Ammon's horn (tissue), 1 donor: ENCODE measurements at places on chromosomes 3 and 15.

- DNase-seq = no peak
These were observed 42.5 kb downstream of the CHCHD4 start for GRCh38 chr3:14082108-14082657.

- DNase-seq = peak; percentile 63
These were observed 42.8 kb upstream of the RAF1 start for GRCh38 chr3:12706504-12707253.

DNA sequence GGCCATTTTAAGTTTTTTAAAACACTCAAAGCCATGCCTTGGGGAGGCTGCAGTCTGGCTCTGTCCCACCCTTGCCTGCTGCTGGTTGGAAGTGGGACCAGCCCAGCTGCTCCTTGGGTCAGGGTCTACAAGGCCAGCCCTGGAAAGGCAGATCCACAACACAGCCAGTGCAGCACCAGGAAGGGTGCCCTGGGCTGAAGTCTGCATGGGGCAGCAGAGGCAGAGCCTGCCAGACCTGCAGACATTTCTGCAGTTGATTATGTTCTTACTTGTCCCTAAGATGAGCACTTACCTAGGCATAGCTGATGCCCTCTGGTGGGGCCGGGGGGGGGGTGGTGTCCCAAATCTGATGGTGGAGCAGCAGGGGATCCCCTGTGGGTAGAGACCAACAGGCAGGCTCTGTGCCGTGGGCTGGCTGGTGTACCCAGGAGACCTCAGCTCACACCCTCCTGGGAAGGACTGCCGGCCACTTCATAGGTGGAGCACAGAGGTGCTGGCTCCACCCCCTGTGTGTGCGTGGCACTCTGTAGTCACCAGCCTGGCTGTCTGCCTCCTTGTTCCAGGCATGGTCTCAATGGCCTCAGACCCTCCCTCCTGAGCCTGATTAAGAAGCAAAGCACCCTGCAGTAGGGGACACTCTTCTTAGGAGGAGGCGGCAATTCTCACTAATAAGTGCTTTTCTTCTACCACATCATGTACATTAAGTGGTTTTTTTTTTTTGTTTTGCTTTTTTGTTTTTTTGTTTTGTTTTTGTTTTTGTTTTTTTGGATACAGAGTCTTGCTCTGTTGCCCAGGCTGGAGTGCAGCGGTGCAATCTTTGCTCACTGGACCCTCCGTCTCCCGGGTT, 97.4 kb upstream of the KLF13 start:
- no peak for DNase-seq

DNA sequence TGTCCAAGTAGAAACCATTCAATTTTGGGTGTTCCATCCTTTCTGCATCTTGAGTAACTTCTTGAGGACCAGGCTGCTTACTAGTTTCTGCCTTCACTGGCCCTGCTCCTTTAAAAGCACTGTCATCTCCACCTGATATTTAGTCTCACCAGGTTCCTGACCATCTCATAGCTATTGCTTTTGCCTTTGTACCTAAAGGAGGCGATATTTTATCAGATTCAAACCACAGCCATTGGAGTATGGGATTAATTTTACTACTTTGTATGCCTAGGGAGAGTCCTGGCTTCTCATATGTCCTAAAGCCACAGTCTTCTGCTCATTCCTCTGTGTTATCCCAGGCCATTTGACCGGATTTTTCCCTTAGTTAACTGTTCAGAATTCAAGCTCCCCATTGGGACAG, 51.8 kb upstream of the RFX7 start:
- DNase-seq = no peak

GRCh38 chr15:67187351-67187854, 67.1 kb downstream of the AAGAB start:
- DNase-seq = no peak

DNA sequence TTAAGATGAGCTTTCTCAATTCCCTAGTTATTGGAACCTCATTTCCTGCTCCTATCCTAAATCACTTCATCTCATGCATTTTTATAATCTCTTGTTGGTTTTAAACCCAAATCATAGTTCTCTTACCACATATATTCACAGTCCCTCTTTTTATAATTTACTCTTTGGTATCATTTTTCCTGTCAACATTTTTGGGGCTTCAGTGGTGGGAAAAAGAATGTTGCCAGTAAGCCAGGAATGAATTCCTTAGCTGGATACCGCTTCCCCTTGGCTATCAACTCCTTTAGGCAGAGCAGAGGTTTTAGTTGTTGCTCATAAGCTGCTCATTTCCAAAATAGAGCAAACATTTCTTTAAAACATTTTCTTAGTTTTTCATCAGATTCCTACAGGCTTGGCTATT, 112.3 kb downstream of the GALK2 start:
- no peak for DNase-seq

DNA sequence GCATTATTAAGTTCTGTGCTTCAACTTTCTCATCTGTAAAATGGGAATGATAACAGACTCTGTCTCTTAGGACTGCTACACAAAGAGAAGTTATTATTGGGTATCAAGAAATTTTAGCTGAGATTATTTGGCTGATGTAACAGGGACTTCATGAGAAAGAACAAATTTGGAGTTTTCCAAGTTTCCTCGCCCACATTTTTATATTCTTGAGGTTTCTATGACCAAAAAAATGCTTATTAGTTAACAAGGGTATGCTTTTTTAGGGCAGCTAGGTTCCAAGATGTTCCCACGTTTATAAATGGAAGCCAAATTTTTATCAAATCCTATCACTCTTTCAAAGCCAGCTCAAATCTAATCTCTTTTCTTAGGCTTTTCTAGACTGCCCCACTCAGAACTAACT, 50.6 kb upstream of the C3orf80 start:
- no peak for DNase-seq

GRCh38 chr3:25426408-25426807, 1.7 kb upstream of the RARB start:
- DNase-seq = no peak

- peak; percentile 44 for DNase-seq
These were observed 138.0 kb downstream of the SRGAP3 start for GRCh38 chr3:9111417-9111816.

DNA sequence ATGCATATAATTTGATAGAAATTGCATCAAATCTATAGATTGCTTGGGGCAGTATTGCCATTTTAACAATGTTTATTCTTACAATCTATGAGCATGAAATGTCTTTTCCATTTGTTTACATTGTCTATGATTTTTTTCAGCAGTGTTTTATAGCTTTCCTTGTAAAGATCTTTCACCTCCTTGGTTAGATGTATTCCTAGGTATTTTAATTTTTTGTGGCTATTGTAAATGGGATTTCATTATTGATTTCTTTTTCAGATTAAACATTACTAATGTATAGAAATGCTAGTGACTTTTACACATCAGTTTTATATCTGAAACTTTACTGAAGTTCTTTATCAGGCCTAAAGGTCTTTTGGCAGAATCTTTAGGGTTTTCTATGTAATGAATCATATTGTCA, 237.6 kb upstream of the STAC start:
- no peak for DNase-seq

DNA sequence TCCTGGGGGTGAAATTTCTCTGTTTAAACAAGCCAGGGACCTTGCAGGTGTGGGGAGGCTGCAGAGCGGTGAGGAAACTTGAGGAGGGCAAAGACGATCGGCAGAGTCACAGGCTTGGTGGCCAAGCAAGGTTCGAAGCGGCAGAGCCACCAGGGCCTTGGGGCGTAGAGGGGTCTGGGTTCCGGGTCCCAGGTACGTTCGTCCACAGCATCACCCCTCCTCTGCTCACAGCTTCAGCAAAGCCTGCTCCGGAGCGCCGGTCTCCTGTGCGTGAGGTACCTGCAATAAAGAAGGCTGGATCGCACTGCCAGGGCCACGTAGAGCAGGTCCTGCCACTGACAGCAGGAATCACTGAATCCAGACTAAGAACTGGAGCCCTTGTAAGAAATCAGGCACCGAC, 66.8 kb upstream of the PCSK6 start:
- no peak for DNase-seq

DNA sequence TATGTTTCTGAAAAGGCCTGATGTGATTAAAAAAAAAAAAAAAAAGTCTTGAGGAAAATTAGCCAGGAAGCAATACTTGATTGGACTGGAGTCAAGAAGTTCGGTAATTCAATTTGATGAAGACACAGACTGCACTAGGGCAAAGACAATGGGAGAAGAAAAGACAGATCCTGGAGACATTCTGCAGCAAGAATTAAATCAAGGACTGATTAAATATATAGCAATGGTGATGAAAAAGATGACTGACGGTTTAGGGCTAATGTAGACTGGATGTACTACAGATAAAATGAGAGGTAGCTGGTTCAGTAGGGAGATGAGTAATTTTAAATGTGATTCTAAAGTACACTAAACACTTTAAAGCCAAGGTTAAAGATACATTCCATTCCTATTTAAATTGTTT, 13.8 kb downstream of the MRPL47 start:
- DNase-seq = no peak

DNA sequence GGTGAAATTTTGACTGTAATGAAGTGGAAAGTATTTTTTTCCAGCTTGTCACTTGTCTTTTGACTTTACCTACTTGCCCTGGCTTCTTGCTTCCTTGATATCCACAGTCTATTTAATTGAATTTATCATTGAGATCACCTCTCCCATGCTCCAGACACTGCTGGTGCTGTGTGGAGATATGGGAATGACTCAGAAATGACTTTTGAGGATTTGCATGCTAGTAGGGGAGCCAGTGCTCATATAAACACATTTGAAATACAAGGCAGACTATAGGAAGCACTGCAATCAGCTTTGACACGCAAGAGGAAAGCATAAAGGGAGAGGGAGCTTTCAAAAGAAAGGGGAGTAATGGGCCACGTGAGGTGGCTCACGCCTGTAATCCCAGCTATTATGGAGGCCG, 7.3 kb upstream of the TRPM1 start:
- DNase-seq = no peak

- DNase-seq = peak; percentile 74
These were observed 23.5 kb downstream of the DNAH1 start for GRCh38 chr3:52339612-52340011.

GRCh38 chr15:67803996-67804843, 21.1 kb upstream of the SKOR1 start:
- DNase-seq = peak; percentile 19

DNA sequence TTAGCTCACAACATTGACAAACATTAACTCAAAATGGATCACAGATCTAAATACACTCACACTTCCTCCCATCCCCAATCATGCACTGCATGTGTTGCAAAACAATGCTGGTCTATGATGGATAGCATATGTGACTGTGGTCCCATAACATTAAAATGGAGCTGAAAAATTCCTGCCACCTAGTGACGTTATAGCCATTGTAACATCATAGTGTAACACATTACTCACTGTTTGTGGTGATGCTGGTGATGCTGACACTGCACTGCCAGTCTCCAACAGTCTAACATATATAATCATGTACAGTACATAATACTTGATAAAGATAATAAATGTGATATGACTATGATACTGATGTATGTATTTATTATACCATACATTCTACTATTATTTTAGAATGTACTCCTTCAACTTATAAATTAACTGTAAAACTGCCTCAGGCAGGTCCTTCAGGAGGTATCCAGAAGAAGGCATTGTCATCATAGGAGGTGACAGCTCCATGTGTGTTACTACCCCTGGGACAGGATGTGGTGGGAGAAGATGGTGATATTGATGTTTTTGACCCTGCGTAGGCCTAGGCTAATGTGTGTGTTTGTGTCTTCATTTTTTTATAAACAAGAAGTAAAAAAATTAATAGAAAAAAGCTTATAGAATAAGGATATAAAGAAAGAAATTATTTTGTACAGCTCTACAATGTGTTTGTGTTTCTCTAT, 41.3 kb downstream of the TXNRD3 start:
- DNase-seq = no peak

DNA sequence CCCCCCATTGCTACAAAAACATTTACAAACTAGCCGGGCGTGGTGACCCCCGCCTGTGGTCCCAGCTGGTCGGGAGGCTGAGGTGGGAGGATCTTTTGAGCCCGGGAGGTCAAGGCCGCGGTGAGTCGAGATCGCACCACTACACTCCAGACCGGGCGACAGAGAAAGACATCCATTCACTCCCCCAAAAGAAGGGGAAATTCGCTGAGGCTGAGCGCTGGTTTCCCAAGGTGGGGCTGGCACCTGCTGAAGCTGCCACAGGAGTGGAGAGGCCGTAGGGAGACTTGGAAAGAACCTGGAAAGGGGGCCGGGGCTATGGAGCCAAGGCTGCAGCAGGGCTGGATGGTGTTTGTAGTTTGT, 732 bp upstream of the CRTC3 start:
- DNase-seq = no peak

DNA sequence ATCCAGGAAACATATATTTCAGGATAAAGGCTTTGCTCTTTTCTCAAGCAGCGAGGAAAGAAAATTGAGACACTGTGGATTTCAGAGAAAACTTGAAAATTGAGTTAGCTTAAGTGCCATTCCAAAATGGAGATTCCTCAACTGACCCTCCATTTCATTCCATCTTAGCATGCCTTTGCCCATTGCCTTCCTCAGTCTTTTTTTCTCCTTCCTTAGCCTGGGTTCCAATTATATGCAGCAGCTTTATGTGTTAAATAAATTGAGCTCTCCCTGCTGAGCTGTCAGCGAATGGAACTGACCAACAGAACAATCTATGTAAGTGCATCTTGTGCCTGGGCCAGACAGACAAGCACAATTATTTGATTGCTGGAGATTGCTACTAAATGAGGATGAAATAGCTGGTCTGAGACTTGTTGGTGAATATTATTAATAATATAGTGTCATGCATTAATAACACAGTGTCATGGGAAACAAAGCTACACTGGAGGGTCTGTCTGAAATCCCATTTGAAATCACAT, 6.9 kb upstream of the DNAJC19 start:
- no peak for DNase-seq

GRCh38 chr3:152177757-152178156, 91.0 kb upstream of the MBNL1 start:
- no peak for DNase-seq

- no peak for DNase-seq
These were observed 242.0 kb downstream of the EDEM1 start for GRCh38 chr3:5429517-5429890.
